Caco-2 (cell line): ENCODE measurements at places on chromosomes 6 and 20.
A peak's percentile ranks its signal among the peaks of the same experiment; 100 is the strongest.

GRCh38 chr6:113526553-113526952, 330.6 kb upstream of the MARCKS start:
- DNase-seq = no peak

DNA sequence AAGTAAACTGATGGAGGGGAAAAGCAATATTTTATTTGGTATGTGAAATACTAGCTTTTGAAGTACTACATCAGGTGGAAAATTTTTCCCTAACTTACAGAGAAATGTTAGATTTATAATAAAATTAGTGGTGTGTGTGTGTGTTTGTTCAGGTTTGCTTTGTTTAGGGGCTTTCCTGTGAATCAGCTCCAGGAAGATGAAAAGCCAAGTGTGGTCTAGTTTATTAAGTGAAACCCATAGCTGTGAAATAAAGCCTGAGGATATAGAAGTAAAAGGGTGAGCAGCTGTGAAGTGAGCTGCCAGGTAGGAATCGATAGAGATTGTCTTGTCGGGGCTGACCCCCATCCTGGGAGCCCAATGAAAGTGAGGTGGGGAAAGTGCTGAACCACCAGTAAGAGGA, 347.6 kb upstream of the IMPG1 start:
- DNase-seq = no peak

GRCh38 chr6:56618050-56618449, 24.6 kb downstream of the DST start:
- peak; percentile 12 for DNase-seq

DNA sequence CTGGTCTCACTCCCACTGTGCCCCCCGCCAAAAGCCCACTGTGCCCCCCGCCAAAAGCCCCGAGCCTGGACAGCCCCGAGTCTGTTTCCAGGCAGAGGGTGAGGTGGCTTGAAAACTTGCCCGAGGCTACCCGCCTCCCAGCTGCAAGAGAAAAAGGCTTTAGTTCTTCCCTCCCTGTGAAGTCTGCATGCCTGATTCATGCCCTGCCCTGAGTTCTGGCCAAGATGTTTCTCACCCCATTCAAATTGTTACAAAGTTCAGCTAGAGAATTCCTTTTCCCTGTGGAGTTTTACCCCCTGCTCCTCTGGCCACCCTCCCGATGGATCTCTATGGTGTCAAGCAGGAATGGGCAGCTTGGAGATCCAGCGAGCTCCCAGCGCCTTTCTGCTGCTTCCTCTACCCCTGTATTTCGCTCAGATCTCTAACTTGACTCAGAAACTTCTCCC, 298.8 kb upstream of the MAP3K7 start:
- DNase-seq = no peak

GRCh38 chr20:402496-402885, 5.6 kb upstream of the RBCK1 start:
- DNase-seq = no peak

- no peak for DNase-seq
Observed at GRCh38 chr6:67175101-67175500, 1460.0 kb upstream of the ADGRB3 start.

DNA sequence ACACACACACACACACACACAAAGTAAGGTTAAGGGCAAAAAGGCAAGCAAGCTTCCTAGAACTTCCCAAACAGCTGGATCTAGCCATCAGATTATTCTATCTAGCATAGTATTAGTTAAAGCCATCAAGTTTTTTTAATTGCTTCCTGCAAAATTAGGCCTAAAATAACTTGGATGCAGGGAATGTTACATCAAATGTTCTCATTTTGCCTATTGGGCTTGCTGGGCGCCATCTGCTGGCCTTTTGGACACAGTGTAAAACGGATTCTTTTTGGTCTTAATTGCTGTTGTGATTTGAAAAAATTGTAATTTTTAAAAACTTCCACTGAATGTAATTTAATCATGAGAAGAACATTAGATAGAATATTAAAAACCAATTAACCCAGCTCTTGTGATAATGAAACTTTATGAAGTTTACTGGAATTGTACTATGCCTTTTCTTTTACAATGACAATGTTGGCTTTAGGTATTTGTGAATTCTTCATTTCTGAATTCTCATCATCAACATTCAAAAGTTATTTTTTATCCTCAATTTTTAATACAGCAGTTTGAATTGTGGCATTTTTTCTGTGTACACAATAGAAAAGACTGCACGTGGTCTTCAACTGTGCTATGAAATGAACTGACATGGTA, 6.8 kb downstream of the MKKS start:
- DNase-seq = peak; percentile 48

- DNase-seq = no peak
Observed at GRCh38 chr20:61263938-61264337, 11.9 kb downstream of the CDH4 start.

GRCh38 chr20:57677584-57677982, 32.2 kb downstream of the PMEPA1 start:
- DNase-seq = no peak

DNA sequence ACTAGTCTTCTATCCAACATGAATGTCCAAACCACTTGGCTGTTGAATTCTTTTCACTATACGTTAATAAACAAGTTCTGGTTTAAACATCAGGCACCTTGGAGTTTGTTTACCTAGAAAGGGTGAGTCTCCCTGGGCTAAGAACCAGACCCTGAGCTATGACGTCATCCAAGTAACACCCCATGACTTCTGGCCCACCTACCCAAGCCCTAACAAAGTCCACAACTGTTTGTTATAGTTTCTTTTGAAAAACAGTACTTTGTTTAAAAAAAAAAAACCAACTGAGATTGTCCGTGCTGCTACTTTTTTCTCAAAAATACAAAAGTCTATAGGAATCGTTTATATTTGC, 146.9 kb upstream of the BEND6 start:
- DNase-seq = no peak

DNA sequence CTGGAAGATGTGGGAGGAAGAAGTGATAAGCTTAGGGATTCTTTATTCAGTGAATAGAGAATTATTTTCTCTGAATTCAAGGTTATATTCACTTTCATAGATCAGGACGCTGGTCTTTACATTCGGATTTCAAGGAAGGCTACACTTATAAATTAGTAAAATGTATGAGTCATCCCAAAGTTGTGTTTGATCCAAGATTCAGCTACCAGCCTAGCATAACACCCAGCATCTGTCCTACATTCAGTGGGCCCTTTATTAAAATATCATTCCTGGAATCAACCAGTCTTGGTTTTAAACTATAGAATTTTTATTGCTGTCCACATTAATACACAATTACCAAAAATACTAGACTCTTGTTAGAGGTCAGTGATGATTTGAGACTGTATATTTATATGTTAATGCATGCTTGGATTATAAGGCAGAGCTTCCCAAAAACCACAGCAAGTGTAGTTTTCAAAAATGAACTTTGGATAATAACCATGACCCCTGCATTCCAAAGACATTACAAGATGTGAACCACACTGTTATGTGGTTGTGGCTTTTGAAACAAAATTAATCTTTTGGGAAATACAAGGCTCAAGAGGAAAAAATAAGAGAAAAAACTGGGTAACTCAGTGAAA, 210.7 kb upstream of the CNR1 start:
- no peak for DNase-seq

DNA sequence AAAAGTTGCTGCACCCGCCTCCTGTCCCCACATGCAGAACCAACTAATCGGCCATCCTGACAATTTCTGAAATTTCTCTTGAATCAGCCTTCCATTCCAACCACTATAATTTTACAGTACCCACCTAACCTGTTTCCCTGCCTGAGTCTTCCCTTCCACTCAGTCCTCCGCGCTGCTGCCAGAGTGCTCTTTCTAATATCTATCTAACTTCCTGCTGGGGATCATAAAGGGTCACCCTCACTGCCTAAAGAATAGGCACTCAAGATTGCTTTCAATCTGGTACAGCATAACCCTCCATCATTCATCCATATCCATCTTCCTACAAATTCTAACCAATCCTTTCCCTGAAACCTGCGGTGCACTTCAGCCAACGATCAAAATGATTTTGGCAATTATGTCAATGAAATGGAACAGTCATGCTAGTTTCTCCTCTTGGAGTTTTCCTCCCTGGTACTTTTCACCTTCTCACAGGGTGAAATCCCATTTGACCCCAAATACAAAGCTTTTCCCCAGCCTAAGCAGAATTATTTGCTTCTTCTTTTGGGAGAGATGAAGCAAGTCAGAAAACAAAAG, 117.5 kb upstream of the BEND6 start:
- no peak for DNase-seq

DNA sequence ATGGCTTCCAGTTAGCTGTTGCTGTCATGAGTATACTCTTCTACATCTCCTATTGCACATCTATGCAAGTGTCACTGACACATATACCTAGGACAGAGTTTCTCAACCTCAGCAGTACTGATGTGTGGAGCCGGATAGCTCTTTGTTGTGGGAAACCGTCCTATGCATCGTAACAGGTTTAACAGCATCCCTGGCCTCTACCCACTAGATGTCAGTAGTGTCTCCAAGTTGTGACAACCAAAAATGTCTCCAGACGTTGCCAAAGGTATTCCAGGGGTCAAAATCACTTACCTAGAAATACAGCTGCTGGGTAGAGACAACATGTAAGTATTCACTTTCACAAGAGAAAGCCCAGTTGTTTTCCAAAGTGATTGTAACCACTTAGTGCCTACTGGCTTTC, 637.6 kb downstream of the RNF144B start:
- peak; percentile 53 for DNase-seq

GRCh38 chr6:130262008-130262407, 39.3 kb upstream of the SAMD3 start:
- DNase-seq = no peak

DNA sequence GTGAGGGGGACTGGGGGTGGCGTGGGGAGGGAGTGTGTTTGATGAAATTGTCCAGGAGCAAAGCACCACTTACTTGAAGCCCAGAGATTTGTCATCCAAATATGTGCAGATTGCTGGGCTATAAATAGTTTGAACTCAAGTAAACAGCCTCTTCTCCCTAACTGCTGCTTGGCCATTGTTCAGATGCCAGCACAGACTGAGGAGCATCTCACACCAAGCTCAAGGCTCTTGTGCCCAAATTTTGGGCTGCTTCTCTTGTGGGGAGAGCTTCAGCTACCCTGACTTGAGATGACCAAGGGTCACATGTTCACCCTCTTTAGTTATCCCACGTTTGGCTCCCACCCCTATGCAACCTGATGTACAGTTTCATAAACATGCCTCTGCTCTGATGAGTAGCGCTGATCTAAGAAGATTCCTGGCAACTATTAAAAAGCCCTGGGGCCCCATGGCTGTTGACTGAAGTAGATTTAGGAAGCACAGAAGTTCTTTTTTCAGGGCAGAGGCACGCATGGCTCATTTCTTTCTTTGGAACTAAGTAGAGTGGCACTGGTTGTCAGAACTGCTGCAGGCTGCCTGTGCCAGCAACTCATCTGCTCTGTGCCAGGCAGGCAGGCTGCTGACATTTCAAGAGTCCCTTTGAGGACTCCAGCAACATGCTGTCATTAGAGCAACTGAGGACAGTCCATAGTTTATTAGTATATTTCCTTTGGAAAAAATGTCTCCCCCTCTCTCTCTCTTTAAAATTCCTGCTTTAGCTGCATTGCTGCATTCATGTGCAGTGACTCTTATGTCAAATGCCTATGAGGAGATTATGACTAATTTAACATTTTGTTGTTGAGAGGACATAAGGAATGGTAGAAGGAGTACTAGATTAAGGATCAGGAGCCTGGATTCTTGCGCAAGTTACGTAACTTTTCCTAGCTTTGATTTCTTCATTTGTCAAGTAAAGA, 9.6 kb upstream of the PKIG start:
- no peak for DNase-seq

DNA sequence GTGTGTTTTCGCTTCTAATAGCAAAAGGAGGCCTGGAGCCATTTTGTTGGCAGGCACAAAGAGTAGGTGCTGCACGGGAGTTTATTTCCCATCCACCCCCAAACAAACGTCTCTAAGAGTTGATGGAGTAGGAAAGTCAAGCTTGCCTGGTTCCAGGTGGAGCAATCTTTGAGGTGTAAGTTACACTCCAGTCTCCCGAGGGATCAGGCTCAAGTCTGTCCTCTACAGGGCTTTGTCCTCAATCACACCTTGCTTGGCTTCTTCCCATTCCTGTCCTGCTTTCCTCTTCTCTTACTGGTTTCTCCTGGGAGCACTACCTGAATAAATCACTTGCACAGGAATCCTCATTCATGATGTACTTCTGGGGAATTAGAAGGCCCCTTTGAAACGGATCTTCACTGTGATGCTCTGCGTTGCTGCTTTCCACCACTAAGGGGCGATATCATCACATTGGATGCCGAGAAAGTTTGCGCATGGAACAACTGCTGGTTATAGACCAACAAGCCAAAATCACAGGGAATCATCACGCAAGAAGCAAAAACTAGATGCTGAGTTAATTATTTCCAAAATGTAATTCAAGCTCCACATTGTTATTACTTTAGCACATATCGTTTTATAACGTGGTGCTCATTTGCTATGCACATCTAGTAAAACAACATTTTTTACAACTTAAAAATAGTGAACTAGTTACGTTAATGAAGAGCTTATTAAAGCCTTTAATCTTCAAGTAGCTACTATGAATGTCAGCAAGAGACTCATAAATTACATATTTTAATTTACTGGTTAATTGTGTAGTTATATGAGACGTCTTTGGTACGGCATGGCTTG, 156.8 kb downstream of the DNAH8 start:
- DNase-seq = peak; percentile 72

GRCh38 chr6:35496841-35497570, at the start of gene TEAD3:
TSS of gene TEAD3 (minus strand) at chr6:35497079.
- DNase-seq = peak; percentile 88

- no peak for DNase-seq
Observed at GRCh38 chr6:148747145-148747470, 278 bp downstream of the UST start.

DNA sequence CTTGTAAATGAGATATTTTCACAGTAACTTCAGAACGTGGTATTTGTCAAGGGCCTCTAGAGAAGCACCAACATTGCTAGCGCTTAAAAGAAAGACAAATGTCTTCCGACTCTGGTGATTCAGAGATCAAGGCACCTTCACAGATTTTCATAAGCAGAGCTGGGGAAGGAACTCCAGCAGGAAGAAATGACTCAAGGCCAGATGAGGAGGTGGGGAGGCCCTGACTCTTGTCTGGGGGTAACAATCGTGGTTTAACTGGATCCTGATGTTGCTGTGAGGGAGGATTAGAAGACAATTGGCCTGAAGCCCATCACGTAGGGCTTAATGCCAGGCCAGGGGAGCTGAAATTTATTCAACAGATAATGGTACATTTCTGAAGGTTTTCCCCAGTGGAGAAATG, 122.9 kb upstream of the QKI start:
- no peak for DNase-seq

DNA sequence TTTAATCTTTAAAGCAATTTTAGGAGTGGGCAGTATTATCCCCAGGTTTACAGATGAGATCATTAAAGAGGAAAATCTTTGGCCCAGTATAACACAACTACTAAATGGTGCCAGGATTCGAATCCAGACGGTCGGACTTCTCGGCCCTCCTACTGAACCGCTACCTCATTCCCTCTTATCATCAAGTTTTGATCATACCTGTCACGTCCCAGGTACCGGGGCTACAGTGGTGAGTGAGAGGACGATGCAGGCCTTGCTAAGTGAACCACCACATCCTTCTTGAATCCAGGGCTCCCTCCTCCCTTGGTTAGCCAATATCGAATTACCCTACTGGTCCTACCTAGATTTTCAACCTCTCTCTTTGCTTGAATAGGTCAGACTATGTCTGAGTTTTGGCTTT, 78.1 kb upstream of the PBOV1 start:
- no peak for DNase-seq

- DNase-seq = no peak
Observed at GRCh38 chr6:109360791-109361190, 21.5 kb downstream of the CD164 start.

- DNase-seq = peak; percentile 67
Observed at GRCh38 chr20:32763202-32764004, 1.2 kb downstream of the DNMT3B start.

GRCh38 chr6:92888316-92888715, 531.0 kb downstream of the EPHA7 start:
- DNase-seq = no peak

- no peak for DNase-seq
Observed at GRCh38 chr6:100261486-100261885, 203.2 kb downstream of the SIM1 start.
